Bronchial smooth muscle cell (primary cell): ENCODE measurements at places on chromosomes 2 and 18. TPM values are rescaled to one million over a fixed set of nuclear protein-coding genes. Genes with fewer than 3 reads are reported as not detected.

The CTLA4 gene
- not detected in 2 replicates for total RNA-seq

The AQP12B gene
- not detected in 2 replicates for total RNA-seq

The RNF103 gene
- 11.2 and 12.6 TPM in 2 replicates for total RNA-seq

The SNTG2 gene
- total RNA-seq, result not detected in 2 replicates

The HAAO gene
- 1.6 and 12.2 TPM in 2 replicates for total RNA-seq

The METAP1D gene
- 4.9 and 5.2 TPM in 2 replicates for total RNA-seq

The PCARE gene
- total RNA-seq, result not detected in 2 replicates
